Stimulated activated CD4-positive, alpha-beta T cell treated with anti-CD3 and anti-CD28 coated beads, Interleukin-2, amount 100 ng/mL, for 4 hours (primary cell): ENCODE measurements at places on chromosomes 2 and 18.

DNA sequence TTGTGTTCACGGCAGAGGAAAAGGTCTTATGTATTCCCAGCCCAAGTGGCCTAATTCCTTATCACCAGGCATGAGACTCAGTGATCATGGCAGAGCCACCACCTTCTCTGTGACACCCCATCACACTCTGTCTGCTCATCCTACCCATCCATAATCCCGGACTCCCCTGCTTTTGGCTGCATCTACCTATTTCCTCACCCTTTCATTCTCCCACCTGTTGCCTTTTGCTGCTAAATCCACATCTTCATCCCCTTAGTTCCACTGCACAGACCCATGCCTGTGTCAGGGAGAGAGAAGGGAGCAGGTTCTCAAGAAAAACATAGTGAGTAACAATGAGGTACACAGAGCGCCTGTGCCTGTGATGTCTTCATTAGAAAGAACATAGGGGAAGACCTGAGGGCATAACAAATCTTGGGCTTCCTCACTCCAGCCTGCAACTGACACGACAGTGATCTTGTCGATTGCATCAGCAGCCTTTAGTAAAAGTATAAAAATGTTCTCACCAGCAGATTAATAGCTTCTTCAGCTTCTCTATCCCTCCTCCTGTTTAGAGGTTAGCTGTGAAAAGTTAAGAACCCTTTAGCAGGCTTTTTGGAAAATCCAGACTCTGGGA, 246.5 kb upstream of the SPRED2 start:
- DNase-seq, result no peak

DNA sequence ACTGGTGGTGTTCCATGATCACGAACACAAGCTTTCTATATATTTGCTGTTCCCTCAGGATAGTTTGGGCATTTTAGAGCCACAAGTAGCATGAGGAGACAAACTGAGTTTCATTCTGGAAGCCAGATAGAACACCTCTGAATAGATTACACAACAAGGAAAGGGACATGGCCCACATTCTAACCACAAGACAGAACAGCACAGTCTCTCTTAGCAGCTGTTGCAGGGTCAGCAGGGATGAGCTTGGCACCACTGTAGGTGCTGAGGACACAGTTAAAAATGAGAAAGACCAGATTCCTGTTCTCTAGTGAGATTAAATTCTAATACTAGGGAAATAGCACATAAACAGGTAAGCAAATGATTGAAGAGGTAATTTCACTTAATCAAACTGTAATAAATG, 235.3 kb downstream of the ZNF407 start:
- no peak for DNase-seq

DNA sequence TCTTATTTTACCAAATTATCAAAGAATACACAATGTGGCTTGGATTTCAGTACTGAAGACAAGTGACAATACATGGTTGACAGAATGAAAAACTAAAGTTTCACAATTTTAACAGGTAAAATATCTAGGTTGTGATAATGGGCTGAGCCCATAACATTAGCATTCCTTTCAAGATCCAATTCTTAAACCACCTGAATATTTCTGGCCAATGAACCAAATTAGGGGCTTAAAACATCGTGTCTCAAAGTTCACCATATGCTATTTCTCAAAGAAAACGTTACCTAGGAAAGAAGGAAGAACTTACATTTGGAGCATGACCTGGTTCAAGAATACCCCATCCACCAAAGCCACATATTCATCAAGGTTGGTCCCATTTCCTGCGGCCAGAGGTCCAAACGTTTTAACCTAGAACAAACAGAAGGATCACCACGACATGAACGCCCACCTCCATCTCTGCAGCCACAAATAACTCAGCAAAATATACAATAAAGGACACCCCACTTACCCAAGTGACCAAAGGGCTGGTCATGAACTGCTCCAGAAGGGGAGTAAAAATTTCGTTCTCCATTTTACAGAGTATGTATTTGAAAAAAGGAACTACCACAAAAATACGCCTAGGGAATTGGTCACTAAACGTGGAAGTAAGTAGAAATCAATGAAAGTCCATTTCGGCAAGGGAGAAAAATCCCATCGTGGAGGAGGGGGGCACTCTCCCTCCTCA, 984 bp downstream of the CCDC88A start:
- no peak for DNase-seq

- DNase-seq, result no peak
Measured at GRCh38 chr18:30781601-30782000, 260.9 kb downstream of the DSC3 start.

DNA sequence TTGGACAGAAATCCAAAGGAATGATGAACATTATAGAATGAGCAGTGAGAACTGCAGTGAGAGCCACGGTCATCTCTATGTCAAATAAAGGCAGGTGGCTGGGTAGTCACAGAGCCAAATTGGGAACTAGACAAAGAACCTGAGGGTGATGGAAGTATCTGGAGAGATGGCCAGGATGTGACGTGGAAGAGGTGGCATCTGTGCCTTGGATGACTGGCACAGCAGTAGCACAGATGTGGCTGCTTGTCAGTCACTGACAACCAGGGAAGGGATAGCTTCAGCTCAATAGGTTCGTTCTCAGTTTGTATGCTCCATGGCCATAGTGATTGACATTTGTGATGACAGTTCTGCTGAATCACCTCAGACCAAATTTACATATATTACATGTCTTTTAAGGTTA, 172.3 kb downstream of the PARD3B start:
- no peak for DNase-seq

DNA sequence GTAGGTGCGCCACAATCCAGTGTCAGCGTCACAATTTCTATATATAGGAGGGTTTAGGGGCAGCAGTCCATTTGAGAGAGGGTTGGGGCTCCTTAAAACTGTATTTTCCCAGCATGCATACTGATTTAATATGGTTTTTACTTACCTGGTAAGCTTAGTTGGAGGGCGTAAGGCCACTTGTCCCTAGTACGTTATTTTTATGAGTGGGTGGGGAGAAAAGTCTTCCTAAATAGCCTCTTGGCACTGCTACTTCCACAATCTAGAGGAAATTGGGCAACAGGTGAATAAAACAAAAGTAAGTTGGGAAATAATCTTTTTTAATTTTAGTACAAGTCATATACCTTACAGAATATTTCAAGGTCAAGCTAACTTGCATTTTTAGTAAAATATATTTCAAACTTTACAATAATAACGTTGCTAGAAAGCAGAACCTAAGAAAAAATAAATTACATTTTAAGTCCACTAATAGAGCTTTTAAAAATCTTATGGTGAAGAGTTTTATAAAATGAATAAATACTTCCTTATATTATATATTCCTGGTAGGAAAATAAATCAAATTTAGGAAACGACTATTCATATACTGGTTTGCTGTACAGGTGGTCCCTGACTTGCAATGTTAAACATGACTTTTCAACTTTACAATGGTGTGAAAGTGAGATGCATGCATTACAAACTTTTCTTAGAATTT, 20.9 kb downstream of the DHRS9 start:
- DNase-seq, result no peak

GRCh38 chr2:6914828-6915227, 2.4 kb upstream of the RNF144A start:
- no peak for DNase-seq

GRCh38 chr2:38505779-38506178, 96.9 kb downstream of the HNRNPLL start:
- DNase-seq, result no peak

DNA sequence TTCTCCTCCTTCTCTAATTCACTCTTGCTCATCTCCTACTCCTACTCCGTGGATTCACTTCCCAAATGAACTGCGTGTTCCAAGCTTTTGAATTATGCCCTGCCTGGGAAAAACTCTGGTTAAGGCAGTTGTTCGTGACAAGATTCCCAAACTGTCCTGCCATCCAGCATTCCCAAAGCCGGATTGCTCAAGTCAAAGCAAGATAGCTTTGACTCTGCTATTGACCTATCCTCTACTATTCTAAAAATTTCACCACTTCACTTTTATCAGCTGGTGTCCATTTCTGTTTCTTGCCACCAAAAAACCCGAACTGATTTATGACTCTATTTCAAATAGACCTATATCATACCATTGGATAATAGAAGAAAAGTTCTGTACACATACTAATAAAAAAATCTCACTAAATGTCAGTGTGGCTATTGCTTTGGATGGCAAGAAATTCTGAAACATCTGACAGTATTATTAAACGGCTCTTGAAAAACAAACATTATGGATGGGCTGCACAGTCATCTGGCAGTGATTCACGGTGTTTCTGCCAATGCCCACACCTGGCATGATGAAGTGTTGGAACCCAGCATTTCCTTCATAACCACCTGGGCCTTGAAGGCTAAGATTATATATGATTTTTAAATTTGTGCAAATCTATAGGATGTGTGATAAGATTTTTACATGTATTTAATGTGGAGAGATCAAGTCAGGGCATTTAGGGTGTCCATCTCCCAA, 87.4 kb downstream of the NCKAP5 start:
- no peak for DNase-seq

DNA sequence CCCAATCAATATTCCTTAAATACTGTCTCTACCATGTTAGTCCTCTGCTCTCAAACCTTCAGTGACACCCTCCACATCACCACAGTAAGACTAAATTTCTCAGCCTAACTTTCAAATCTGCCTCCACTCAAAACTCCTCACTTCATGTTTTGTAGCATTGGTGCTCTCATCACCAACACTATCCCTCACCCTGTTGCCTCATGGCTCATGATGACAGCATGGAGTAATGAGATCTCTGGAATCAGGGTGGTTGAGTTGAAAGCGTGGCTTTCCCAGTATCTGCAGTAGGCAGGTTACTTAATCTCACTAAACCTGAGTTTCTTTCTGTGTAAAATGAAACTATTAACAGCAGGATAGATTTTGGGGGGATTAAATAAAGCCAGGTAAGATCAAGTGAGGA, 621.4 kb downstream of the NYAP2 start:
- DNase-seq, result no peak

GRCh38 chr2:238388794-238389193, 37.9 kb upstream of the ASB1 start:
- no peak for DNase-seq

DNA sequence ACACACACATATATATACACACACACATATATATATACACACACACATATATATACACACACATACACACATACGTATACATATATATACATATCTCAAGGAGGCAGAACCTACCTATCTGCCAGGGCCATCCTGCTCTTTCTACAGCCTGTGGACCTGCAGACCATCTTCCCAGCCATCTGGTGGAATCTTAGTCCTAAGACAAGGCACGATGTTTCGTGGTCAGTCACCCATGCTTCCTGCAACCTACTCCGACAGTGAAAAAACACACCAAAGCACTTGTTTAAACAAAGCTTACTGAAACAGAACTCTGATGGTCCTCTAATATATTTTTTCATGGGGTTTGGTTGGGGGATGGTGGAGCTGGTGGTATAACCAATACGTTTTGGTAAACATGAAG, 164.2 kb upstream of the ZNF521 start:
- DNase-seq, result no peak

- DNase-seq, result no peak
Measured at GRCh38 chr2:15754703-15755099, 163.0 kb downstream of the DDX1 start.

DNA sequence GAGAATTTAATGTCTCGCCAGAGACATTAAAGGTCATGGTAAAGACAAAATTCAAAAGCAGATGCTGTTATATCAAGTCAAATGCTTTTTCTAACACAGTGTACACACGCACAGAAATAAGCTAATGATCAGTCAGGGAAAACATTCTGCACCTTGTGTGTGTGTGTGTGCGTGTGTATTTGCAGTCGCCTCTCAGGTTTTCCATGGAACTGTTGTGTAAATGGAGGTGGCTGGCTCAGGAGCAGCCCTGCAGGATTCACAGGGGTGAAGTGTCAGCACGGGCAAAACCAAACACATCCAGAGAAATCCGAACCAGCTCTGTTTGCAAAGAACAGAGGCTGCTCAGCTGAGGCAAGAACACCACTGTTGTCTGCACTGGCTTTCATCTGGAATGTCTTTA, 76.2 kb upstream of the YWHAQ start:
- no peak for DNase-seq

DNA sequence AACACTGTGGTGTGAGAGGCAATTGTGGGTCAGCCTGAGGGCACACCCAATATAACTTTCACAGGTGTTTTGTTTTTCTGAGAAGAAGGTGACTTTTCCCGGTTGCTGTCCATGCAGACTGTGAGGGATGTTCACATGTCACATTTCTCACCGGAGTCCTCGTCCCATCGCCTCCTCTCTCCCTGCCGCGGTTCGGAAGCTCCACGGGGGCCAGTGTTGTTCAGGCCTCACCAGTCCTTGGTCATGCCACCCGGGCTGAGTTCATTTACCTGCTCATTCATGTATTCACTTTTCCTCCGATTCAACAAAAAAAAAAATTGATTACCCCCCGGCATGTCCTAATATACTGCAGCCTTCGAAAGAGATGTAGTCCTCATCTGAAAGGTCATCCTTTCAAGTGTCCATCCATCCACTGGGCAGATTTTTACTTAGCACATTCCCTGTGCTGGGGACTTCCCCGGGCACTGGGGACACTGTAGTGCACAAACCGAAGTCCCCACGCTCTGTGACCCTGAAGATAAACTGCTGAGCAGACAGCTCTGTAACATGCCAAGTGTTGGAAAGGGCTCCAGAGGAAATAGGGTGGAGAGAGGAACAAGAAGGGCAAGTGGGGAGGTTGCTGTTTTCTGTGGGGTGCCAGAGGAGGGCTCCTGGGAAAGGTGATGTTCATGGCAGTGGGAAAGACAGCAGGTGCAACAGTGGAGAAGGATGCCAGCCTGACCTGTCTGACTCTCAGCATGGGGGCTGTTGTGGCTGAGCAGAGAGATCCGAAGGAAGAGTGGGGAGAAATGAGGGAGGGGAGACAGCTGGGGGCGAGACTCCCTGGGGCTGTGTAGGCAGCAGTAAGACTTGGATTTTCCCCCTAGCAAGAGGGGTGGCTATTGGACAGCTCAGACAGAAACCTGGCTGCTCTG, 22.4 kb downstream of the LRRFIP1 start:
- DNase-seq, result no peak

- no peak for DNase-seq
Measured at GRCh38 chr2:3107567-3107966, 270.1 kb downstream of the EIPR1 start.

DNA sequence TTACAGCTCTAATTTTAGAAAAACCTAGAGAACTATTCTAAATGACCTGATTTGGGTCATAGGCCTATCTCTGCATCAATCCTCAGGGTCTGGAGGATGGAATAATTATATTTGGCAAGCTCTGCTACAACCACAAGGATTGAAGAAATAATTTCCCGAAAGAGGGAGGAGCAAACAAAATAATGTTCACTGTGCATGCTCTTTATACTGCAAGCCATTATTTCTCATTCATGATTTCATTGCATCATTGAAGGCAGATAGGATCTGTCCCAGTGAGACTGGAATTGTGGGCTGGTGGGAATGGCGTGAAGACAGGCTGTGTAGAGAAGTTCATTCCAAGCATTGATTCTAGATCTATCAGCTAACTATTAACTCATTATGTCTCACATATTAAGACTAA, 12.7 kb upstream of the MAPRE2 start:
- DNase-seq, result no peak

- no peak for DNase-seq
Measured at GRCh38 chr2:105502625-105503334, 103.9 kb upstream of the FHL2 start.

GRCh38 chr2:239684271-239684810, 283.5 kb upstream of the HDAC4 start:
- no peak for DNase-seq

GRCh38 chr2:77156599-77156998, 365.6 kb downstream of the LRRTM4 start:
- DNase-seq, result no peak
